ENCODE measurements at places on chromosomes 6 and 20. TPM values are rescaled to one million over a fixed set of nuclear protein-coding genes. Genes with fewer than 3 reads are reported as not detected.

Gene MUC21
- total RNA-seq, result not detected

DNA sequence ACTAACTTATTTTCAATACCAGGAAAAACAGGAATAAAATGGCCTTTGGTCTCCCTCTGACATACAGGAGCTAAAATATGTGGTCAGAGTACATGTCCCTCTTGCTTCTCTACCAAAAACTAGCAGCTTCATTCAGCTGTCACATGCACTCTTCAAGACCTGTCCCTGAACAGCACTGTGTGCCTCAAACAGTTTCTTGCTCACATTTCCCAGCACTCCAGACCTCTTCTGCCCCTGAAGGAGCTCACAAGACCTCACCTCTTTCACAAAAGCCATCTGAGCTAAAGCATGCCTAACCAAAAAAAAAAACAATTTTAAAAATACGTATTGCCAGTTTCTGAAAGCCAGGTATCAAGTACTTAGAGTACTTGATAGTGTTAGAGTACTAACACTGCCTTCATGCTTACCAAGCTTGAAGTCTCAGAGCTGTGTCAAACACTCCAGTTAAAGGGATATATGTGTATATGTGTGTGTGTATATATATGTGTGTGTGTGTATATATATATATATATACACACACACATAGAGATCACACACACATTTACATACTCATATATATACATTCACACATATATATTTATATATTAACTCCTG lies 148.3 kb upstream of the POU3F2 start:
- DNase-seq, result no peak

GRCh38 chr20:47125508-47125757 lies 230.8 kb downstream of the EYA2 start:
- no peak for DNase-seq

DNA sequence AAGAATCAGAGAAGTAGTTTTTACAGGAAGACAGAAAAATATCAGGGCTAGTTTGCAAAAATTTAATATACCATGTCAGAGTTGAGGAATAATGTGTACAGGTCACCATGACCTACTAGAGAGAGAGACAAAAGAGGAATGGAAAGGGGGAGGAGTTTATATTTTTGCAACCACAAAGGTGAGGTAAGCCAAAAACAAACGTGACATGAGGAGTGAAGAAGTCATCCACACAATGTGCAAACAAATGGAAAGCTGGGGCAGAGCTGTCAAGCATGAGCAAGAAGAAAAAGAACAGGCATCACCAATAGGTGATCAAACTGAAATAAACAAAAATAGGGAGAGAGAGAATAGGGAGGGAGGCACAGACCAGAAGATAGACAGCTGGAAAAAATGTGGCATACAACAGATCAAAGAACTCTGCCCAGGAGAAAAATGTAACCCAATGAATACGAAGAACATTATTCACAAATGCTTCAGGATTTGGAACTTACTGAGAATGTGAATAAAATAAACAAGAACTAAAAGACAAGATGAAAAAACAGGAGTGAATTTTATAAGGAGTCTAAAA lies 15.5 kb downstream of the RARS2 start:
- no peak for DNase-seq

GRCh38 chr20:5550733-5551529 lies 199.3 kb upstream of the SHLD1 start:
- DNase-seq, result no peak

DNA sequence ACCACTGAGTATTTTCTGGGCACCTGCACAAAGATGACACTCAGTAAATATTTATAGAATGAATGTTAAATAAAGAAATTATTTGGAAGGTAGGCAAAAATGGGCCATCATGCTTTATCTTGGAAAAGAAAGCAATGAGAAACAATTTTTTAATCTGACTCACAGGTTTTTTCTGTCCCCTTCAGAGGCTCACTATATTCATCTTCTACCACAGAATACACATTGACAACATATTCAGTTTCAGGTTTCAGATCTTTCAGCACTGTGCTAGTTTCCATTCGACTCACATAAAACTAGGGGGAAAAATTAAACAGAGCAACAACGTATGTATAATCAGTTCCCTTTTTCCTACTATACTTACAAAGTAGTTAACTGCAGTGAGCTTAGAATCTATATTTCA lies 58.3 kb downstream of the COL12A1 start:
- no peak for DNase-seq

- DNase-seq, result no peak
Measured at GRCh38 chr20:4047614-4048013, 32.3 kb upstream of the RNF24 start.

DNA sequence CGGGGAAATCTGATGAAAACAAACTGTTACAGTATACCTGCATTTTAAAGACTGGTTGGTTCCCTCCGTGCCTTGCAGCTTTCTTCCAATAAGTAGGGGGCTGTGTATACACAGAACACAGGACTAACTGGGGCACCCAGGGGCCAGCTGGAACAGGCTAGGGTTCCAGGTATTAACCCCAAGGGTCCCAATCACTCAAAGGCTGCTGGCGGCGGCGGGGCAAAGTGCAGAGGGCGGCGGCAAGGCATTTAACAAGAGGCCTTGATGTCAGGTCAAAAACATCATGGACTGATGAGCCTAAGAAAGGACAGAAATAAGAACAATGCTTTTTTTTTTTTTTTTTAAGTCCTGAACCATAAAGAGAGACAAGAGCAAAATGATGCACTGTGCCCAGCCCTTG lies 2.5 kb downstream of the PMEPA1 start:
- DNase-seq, result no peak

- DNase-seq, result no peak
Measured at GRCh38 chr6:128208851-128209580, 308.2 kb upstream of the THEMIS start.

Gene OCSTAMP
- total RNA-seq, result not detected

Measured in glutamatergic neuron (in vitro differentiated cells).